ENCODE measurements at places on chromosomes 5 and 9. TPM values are rescaled to one million over a fixed set of nuclear protein-coding genes. Genes with fewer than 3 reads are reported as not detected.

- no peak for DNase-seq
Measured at GRCh38 chr9:114299286-114300152, 23.4 kb upstream of the ORM1 start.

Gene IFNA2
- total RNA-seq = not detected

DNA sequence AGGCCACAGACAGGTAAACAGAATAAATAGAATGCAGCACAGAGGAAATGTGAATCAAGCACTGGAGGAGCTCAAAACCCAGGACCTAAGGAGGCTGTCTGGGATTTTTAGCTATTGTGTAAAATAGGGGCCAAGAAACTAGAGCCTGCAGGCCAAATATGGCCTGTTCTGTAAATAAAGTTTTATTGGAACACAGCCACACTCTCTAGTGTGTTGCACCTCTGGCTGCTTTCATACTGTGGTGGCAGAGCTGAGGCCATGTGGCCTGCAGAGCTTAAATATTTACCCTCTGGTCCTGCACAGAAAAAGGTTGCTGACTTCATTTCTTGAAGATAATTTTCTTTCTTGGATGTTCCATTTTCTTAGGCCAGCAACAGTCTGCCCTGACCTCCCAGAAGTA, 136.4 kb downstream of the WDR41 start:
- DNase-seq = no peak

DNA sequence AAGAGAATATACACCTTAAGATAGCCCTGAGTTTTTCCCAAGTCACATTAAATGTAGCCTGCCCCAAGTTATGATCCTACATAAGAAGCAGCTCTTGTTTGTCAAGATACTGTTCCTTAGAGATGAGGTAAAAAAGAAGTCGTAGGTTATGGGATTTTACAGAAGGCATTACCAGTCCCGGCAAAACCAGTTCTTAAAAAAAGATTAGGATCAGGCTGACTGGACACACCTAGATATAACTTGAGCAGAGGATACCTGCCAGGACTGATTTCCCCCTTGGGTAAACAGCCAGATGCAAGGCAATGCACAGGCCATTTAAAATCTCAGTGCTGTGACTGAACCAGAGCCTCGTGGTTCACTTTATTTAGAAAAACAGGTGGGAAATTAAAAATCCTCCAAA, 14.1 kb upstream of the SEMA5A start:
- DNase-seq = no peak

Data from body of pancreas (tissue), 4 donors.